ENCODE measurements at places on chromosomes 11 and 22. TPM values are rescaled to one million over a fixed set of nuclear protein-coding genes. Genes with fewer than 3 reads are reported as not detected.

GRCh38 chr11:118170882-118171268, 5.6 kb downstream of the SCN2B start:
- DNase-seq, result no peak

DNA sequence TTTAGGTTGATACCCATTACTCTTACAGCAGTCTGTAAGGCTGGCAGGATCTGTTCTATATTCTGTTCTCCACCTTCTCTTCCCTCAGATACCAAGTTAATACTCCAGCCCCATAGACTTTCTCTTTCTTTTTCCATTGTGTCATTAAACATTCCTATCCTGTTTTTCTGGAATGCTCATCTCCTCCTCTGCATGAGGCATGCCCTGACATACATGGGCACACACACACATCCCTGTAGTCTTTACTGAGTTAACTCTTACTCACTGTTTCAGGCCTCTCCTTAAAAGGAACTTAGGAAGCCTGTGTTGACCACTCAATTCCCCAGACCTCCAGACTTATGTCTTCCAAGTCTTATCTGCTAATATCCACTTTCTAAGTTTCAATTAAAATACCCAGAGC, 476.8 kb downstream of the METTL15 start:
- no peak for DNase-seq

DNA sequence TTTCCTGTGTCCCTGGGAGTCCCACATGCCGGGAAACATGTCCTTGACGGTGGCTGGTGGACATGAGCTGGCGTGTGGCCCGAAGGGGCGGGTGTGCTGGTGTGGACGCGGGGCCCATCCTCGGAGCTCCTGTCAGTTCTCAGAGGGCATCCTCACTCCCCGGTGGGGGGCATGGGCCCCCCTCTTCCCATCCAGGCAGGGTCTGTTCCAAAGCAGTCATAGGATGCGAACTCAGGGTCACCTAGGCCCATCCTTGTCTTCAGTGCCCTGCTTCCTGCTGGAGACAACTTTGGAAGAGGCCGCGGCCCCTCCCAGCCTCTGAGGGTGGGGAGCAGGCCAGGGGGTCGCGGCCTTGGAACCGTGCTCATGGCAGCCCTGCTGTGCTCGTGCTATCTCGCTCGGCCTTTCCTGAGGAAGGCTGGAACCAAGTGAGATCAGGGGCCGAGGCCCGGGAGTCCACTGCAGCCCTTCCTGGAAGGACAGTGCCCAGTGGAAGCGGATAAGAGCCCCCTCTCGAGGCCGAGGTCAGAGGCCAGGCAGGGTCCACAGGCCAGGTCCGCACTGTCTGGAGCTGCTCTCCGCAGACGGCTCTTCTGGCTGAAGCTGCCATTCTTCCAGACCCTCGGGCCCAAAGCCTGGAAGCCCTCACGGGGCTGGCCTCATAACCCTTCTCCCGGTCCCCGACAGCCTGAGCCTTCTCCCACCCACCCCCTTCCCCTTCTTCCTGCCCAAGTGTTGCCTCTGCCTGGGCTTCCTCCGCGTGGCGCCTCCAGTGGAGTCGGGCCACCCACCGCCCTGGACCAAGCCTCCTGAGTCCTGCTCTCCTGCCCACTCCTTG, 8.7 kb downstream of the GRK2 start:
- no peak for DNase-seq

DNA sequence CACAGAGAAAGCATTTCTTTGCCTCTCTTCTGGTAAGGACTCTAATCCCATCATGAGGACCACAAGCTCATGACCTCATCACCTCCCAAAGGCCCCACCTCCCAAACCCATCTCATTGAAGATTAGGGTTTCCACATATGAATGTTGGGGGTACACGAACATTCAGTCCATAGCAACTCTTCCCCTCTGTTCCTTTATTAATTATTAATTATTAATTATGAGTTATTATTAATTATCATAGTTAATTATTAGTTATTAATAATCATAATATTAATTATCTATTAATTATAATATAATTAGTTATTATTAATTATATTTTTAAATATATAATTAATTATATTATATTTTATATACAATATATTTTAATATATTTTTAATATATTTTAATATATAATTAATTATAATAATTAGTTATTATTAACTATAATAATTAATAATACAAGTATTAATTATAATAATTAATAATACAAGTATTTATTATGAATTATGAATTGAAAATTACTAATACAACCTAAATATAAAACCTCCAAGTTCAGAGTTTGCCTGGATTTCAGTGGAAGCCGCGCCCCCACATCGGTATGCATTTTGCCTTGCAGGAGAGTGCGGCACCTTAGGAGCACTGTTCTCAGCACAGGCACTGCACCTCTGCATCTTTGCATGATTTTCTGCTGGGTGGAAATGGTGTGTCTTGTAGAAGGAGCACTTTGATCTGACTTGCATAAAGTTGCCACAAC, 128.0 kb upstream of the FGF3 start:
- DNase-seq, result no peak

DNA sequence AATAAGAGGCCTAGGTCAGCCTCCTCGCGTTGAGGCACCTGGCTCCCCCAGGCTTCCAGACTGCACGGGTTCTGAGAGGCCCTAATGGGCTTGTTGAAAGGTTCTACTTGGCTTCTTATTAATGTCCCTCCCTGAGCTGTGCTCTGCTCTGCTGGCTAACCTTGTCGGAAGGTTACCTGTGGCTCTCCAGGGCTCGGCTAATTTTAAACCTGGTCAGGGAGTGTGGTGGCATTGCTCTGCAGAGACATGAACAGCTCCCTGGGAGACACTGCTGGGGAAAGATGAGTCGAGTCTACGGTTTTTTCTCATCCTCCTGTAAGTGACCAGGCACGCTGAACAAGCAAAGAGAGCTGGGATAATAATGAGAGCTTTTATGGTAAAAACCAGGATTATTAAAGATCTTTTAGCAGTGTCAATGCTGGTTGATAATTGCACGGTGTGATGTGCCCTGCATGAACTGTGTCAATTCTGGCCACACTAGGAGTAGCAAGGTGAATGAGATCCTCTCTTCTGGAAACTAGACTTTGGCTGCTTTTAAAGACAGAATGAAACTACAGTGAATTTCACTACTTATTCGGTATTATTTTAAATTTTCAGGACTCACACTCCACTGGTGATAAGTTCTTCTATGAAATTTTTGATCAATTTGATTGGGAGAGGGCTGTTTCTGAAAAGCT, 70.7 kb downstream of the TEAD1 start:
- no peak for DNase-seq

DNA sequence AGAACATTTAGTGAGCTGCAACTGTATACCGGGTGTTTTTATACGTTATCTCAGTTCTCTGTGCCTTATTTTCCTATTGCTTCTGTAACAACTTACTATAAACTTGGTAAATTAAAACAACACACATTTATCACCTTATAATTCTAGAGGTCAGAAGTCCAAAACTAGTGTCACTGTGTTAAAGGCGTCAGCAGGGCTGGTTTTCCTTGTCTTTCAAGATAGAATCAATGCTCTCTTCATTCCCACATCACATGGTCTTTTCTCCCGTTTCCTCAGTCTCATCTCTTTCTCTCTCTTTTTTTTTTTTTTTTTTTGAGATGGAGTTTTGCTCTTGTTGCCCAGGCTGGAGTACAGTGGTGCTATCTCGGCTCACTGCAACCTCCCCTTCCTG, 36.1 kb downstream of the MB start:
- DNase-seq, result no peak

DNA sequence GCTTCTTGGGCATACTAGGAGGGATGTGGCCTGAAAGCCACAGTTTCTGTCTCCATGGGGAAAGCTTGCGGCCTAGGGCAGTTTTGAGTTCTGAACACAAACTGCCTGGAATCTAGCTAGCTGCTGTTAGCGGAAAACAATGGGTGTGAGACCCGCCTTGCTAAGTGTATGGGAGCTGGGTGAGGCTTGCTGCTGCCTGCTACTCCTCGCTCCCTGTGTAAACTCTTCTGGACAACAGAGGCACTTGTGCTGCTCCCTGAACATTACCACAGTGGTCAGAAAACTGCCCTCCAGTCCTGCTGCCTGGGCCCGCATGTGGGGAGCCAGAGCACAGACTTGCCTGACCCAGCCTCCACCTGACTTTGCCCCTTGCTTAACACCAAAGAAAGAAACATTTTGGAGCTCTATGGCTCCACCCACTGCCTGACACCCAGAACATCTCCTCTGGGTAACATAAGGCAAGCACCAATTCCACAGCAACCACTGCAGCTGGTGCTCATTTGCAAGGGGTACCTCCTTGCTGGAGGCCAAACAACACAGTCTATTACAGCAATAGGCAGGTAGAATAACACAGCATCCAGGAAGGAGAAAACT, 766.3 kb upstream of the RAG2 start:
- DNase-seq, result no peak

MYRF gene
- total RNA-seq, result 0.42 TPM

NRXN2 gene
- total RNA-seq, result 8.8 TPM

NLRP6 gene
- 1.8 TPM for total RNA-seq

TSGA10IP gene
- total RNA-seq, result not detected
